ENCODE measurements at places on chromosomes 6 and 20.
A peak's percentile ranks its signal among the peaks of the same experiment; 100 is the strongest.

DNA sequence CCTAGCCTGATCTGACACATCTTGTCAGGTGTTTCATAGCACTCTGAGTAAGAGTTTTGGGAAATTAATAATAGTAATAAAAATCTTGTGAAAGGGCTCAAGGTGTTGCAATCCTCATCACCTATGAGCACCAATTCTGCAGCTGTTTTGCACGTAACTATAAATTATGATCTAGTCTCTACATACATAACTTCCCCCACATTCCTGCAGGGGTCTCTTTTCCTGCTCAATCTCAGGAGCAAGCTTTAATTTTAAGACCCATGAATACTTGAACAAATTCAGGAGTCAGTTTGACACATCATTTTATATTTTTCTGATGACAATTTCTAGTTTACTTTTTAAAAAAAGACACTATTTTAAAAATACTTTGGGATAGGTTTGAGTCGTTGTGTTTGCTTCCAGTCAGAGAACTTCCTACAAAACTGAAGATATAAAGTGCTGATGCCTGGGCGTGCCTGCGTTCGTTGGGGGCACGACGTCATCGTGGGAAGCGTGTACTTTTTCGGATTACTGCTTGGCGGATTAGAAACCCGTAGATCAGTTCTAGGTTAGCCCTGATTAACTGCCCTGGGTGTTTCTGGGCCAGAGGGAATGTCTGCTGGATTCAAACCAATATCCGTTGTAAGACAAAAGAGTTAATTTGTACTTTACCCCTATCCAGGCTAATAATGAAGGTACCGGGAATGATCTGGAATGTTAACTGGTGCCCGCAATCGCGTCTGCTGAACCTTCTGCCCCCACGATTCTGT lies 1.0 kb upstream of the E2F3 start:
- DNase-seq: peak; percentile 78

GRCh38 chr6:91713911-91714310 lies 1127.0 kb upstream of the MAP3K7 start:
- no peak for DNase-seq

DNA sequence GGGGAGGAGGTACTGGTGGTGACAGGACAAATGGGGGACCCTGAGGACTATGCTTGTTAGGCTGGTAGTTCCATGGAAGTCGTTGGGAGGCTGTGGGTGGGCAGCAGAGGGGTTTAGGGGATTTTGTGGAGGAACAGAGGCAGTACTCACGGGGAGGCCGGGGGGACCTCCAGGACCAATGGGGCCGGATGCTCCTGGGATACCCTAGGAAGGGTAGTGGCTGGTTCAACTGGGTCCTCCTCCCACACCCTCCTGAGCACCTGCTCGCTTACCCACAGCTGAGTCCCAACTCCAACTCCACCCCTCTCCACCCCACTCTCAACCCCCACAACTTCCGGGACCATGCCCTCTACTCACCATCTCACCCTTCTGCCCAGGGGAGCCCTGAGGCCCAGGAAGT lies 25.9 kb downstream of the COL11A2 start:
- no peak for DNase-seq

GRCh38 chr6:73152556-73152955 lies 72.7 kb downstream of the KHDC1L start:
- DNase-seq: no peak

GRCh38 chr6:15476631-15477380 lies 186.0 kb downstream of the DTNBP1 start:
- DNase-seq: no peak

DNA sequence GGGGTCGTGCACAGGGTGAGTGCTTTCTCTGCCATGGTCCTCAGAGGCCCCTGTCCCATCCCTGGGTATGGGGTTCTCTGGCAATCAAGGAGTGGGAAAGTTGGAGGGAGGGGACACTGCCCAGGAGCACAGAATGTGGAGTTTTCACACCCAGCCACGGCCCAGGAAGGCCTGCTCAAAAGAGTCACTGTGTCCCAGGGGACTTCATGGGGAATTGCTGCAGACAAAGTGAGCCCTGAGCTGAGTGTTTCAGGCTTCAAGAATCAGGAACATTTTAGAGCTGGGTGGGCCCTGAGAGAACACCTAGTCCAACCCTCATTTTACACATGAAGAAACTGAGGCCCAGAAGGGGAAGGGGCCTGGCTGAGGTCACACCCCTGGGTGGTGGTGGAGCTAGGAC lies 5.7 kb downstream of the MAPK13 start:
- DNase-seq: no peak

DNA sequence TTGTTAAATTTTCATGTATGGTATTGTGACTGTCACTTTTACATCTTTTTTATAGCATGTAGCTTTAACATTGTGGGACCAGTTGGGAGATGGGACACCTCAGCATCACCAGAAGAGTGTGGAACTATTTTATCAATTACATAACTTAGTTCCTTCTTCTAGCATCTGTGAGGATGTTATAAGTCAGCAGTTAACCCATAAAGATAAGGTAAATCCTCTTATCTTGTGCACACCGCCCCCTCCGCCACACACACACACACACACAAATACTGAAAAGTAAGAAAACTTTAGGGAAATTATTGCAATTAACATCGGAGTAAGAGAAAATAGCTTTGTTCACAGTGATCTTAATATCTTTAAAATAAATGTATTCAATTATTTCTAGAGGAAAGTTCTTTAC lies 60.9 kb downstream of the PGM3 start:
- DNase-seq: no peak

GRCh38 chr20:9627219-9627618 lies 112.8 kb downstream of the LAMP5 start:
- DNase-seq: no peak

GRCh38 chr6:55320696-55321086 lies 6.6 kb upstream of the GFRAL start:
- no peak for DNase-seq

- DNase-seq: no peak
Measured at GRCh38 chr6:27468334-27468733, 4.6 kb downstream of the ZNF184 start.

DNA sequence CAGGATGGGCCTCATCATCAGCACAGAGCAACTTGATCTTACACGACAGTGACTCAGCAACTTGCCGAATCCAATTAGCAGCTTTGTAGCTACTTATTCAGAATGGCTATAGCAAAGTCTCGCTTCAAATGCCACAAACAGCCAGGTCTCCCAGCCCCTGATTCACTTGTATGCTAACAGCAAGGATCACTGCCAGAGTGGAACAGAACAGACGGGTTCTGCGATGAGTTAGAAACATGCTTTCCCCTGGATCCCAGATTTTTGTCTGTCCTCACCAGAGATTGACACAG lies 254.4 kb downstream of the NRN1 start:
- peak; percentile 29 for DNase-seq

DNA sequence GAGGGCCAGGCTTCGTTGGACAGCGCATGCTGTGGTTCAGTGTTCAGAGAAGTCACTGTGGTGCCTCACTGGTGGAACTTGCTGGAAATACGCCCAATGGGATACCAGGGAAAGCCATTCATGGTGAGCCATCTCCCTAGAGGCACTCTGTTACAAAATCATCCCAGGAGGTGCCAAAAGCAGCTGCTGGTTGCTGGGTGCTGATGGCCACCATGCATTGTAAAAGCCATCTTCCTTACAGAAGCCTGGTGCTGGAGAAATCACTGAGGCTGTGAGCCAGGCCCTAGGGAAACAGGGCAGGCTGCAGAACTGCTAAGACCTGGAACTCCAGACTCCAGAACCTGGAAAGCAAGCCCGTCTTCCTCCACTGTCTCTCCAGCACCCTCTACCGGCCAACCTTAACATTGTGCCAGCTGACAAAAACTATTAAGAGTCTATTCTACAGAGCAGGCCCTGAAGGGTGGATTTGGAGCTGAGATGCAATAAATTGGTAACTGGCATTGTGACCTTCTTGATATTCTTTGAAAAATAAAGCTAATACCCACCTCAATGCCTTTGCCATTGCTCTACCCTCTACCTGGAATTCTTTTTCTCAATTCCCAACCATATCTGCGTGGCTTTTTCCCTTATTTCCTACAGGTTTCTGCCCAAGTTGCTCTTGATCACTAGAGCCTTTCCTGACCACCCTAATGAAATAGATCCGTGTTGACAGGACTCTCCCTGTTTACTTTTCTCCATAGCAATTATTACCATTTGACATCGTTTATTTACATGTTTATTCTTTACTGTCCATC lies 18.5 kb downstream of the SNRPB start:
- DNase-seq: no peak

DNA sequence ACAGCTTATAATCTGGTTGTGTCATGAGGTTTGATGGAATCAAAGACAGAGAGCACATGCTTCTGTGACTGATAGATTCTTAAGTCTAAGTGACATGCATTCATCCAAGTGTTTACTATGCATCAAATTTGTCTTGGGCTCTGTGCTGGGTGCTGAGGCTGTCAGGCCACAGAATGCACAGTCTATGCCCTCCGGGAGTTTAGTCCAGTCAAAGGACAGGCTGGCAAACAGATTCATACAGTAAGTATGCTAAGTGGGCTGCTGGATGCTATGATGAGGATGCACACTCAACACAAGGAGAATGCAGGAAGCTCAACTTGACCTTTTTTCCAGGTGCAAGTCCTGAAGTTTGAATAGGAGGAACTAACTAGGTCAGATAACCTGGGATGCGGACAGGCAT lies 146.7 kb downstream of the UST start:
- DNase-seq: no peak

GRCh38 chr6:24454452-24454851 lies 34.9 kb downstream of the GPLD1 start:
- no peak for DNase-seq

DNA sequence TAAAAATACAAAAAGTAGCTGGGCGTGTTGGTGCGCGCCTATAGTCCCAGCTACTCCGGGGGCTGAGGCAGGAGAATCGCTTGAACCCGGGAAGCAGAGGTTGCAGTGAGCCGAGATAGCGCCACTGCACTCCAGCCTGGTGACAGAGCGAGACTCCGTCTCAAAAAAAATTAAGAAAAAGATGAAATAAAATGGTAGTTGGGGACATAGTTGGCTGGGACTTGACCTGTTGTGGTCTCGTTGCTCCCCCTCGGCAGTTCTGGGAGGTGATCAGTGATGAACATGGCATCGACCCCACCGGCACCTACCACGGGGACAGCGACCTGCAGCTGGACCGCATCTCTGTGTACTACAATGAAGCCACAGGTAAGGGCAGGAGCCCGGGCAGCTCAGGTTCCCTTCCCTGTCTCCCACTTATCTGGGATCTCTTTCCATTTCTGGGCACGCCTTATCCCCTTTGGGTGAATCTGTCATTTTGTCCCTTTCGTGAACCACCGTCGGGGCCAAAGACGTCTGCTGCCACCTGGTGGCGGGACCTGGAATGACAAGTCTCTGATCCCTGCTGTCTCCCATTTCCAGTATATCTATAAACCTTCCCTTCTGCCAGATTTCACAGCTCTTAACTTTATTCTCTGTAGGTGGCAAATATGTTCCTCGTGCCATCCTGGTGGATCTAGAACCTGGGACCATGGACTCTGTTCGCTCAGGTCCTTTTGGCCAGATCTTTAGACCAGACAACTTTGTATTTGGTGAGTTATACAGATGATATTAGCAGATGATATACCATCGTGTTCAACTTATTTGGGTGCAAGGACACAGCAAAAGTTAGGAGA lies 2.3 kb downstream of the TUBB start:
- DNase-seq: peak; percentile 12

DNA sequence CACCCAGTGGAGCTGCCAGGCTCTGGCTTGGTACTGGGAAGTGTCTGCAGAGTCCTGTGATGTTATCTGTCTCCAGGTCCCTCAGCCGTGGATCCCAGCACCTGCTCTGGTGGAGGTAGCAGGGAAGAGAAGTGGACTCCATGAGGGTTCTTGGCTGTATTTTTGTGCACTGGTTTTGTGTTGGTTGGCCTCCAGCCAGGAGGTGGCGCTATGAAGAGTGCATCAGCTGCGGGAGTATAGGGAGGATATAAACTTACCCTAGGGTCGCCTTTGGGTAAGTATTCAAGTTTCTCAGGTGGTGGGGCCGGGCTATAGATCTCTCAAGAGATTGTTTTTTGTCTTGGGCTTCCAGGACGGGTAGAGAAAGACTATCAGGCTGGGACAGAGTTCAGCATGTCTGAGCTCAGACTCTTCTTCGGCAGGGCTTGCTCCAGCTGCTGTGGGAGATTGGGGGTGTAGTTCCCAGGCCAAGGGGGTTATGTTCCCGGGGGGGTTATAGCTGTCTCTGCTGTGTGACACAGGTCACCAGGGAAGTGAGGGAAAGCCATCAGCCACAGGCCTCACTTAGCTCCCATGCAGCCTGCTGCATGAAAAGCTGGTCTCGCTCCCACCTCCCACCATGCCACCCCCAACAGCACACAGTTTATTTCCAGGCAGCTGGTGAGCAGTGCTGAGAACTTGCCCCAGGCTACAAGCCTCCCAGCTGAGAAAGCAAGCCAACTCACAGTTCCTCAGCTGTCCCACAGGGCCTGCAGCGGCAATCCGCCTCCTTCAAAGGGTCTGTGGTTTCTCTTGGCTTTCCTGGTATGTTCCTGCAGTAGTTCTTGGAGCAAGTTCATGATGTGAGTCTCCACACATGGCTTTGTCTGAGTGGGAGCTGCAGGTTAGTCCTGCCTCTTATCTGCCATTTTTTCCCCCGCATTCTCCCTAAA lies 115.7 kb downstream of the AIG1 start:
- no peak for DNase-seq

DNA sequence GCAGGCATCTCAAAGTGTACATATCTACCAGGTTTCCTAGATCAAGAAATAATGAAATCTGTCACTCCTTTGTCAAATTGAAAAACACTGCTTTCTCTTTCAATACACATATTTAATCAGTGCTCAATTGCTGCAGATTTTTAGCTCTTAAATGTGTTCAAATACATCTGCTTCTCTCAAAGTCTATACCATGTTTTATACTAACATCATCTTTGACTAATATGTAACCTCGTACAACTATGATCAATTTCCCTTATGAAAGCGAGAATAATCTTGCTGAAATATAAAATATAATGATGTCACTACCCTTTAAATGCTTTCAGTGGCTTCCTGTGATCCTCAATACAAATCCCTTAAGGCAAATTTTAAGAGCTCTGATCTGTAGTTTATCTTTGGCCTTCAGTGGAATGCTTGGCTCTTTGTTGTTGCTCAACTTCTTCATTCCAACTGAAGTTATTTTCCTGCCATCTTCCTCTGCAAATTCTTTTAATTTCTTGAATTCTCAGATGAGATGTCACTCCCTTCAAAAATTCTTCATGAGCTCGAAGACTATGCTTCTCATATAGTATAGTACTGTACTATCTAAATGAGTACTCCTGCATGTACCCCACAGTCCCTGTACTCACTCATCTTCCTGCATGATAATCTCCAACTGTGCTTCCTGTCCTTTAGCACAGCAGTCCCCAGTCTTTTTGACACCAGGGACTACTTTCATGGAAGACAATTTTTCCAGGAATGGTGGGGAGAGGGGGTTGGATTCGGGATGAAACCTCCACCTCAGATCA lies 545.1 kb upstream of the GJE1 start:
- DNase-seq: no peak

All from NCI-H524 treated with DMSO at 0.1 percent for 48 hours (cell line).